ENCODE measurements at places on chromosomes 6 and 20.
A peak's percentile ranks its signal among the peaks of the same experiment; 100 is the strongest.

DNA sequence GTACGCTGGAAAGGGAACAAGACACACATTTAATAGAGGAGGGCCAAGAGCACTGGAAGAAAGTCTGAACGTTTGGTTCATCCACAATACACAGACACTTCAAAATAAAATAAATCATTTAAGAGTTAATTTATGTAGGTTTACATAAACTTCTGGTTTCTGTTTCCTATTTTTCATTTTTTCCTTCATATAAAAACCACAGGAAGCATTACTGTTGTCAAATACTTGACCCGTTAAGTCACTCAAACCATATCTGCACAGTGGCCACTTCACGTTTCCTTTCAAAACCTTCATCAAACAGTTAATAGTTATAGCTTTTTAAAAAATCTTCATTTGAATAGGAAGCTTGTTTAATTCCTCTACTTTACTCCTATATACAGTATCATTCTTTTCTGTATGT, 257.6 kb upstream of the THEMIS start:
- no peak for DNase-seq

- DNase-seq = no peak
Measured at GRCh38 chr6:149031201-149031858, 284.5 kb downstream of the UST start.

DNA sequence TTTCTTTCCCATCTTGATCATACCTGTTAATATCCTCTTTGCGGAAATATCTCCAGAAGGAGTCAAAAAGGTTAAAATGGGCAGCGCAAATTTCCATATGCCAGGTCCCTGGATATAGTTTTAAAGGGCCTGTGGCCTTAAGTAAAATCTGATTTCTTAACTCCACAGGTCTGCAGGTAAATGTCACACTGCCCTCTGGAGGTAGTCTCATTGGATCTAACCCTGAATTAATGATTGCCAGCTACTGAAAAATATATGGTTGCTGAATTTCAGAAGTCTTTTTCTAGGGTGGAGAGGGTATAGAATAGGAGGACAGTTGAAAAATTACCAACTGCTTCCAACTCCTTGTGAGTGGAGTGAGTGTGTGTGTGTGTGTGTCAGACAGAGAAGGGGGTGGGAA, 8.5 kb downstream of the MOXD1 start:
- no peak for DNase-seq

DNA sequence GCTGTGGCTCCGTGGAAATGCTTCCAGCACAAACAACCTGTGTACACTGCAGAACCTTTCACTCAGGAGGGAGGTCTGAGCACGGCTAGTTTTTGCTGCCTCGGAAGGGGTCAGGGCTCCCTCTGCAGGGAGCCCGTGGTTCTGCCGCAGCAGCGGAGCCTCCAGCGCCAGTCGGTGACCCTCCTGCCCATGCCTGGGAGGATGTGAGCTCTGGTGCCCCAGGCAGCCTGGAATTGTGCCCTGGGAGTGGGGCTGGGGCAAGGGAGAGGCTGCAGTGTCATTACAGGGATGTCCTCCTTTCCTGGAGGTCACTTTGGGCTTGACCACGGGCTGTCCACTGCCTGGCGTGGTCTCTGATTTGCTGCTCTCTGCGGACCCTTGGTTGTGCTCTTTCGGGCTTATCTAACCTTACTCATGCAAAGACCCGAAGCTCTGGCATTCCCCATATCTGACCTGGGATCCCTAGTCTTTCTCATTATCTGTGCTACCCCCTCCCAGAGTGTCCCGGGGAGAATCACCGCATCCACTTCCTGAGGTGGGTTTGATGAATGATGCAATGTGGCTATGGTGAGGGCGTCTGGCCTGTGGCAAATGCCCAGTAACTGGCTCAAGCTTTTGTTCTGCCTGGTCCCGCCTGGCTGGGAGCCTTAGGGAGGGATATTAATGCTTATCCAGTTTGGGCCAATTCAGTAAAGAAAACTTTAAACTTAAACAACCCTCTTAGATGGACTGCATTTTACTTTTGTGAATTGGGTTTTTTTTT, 59.6 kb upstream of the TAGAP start:
- peak; percentile 35 for DNase-seq

- DNase-seq = no peak
Measured at GRCh38 chr20:52124821-52125220, 66.8 kb downstream of the ZFP64 start.

GRCh38 chr6:122033564-122034181, 365.8 kb upstream of the HSF2 start:
- DNase-seq = peak; percentile 78

DNA sequence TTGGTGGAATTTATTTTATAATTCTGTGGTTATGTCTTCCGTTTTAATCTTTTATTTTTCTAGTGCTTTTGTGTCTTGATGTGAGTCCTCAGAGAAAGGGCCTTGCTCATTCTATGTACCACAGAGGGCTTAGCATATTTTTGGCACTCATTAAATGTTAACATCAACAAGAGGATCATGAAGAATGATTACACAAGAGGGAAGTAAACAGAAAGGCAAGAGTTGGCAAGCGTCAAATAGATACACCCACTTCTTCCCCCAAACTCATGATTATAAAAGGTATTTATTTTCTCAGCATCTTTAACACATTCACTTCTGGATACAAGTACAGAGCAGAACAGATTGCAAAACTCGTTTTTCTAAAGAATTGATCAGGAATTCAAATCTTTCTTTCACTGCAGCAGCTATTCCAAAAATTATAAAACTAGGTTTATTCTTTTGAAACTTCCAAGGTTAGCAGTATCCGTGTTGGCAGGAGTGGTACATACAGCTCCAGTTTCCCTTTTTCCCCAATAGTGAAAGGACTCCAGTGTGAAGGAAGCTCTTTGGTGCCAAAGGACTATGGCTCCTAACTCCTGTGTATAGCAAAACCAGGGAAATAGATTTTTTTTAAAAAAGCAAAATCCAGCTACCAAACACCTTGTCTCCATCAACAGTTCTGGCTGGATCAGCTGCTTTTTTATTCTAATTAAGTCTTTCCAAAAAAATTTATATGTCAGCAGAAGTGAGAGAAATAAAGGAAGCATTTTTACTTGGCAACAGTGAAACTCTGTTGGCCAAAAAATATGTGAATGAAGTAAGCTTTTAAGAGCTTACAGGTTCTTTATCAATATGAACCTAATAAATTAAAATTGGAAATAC, 221.9 kb downstream of the ADGRG6 start:
- no peak for DNase-seq

- DNase-seq = no peak
Measured at GRCh38 chr6:132234356-132234755, 166.9 kb downstream of the MOXD1 start.

GRCh38 chr6:25035512-25036435, 100.0 kb upstream of the RIPOR2 start:
- no peak for DNase-seq
